ENCODE measurements at places on chromosomes 2 and 18. TPM values are rescaled to one million over a fixed set of nuclear protein-coding genes. Genes with fewer than 3 reads are reported as not detected.

Gene XDH
- not detected for total RNA-seq

Gene SIX3
- total RNA-seq, result not detected

Gene IL1B
- 0.72 TPM for total RNA-seq

Gene IL36A
- not detected for total RNA-seq

Gene KCNK3
- total RNA-seq, result under 0.01 TPM

Gene CRYGC
- total RNA-seq, result not detected

Gene CD8B
- not detected for total RNA-seq

Measured in cardiac atrium fibroblast (primary cell).